HS-5 (cell line): ENCODE measurements at places on chromosomes 1 and 21.

DNA sequence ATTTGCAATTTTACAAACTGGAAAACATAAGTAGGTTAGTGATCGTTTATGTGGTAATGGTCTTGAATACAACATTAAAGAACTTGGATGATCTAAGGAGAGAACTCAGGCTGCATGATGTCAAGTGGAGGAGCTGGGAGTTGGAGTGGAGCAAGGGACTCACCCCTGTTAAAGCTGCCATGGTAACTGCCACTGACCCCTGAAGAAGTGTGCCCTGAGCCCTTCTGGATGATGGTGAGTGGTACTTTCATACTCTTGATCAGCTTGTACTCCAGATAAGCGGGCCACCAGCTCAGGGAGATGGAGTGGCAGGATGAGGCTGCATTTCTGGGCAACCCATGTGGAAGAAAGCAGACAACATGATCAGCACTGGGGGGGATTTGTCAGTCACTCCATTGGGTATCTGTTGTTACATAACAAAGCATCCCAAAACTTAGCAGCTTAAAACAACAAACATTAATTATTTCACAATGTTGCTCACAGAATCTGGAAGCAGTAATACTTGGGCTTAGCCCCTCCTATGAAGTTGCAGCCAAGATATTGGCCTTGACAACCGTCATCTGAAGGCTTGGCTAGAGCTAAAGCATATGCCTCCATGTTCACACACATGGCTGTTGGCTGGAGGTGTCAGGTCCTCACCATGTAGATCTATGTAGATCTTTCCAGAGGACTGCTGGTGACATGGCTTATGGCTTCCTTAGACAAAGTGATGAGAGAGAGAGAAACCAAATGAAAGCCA lies 213.8 kb downstream of the DUSP10 start:
- DNase-seq = no peak

DNA sequence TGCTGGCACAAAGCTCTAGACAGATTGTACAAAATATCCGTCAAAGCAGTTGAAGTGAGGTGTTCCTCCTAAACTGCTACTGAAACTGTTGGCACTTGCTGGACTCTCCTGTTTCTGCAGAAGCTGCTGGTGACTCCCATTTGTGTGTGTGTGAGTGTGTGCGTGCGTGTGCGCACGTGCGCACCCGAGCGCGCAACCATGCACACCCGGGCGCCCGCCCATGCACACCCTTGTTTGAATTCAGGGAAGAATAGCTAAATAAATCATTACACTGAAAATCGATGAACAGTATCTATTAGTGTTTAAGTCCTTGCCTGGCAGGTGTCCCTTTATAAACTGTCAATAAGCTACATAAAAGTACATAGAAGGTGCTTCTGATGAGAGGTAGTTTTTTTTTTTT lies 156.4 kb upstream of the B3GALT2 start:
- DNase-seq = no peak

- DNase-seq = no peak
Observed at GRCh38 chr1:227926896-227927885, 20.5 kb downstream of the WNT9A start.

GRCh38 chr1:89957107-89957506 lies 37.8 kb upstream of the ZNF326 start:
- DNase-seq = no peak

GRCh38 chr1:200453553-200453905 lies 43.7 kb upstream of the ZNF281 start:
- DNase-seq = no peak
